KBM-7 (cell line): ENCODE measurements at places on chromosomes 3 and 15.
A peak's percentile ranks its signal among the peaks of the same experiment; 100 is the strongest.

DNA sequence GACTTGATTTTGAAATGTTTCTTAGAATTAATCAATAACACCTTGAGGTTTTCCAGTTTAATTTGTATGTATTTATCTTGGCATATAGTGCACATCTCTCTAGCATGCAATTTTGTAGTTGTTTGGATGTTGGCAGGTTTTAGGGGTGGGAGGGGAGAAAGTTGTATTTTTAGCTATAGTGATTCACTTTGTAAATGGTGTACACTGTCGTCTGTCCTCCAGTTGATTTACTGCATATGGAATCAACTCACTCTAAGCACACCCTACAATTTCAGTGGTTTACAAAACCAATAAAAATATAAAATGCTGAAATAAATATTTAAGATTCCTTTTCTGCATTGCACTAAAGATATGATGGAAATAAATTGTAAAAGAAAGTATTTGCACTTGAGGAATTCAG, 199.1 kb downstream of the CDIN1 start:
- DNase-seq, result no peak

- no peak for DNase-seq
Observed at GRCh38 chr3:10961921-10962320, 30.6 kb upstream of the SLC6A1 start.

GRCh38 chr15:76776480-76776879, 128.7 kb downstream of the SCAPER start:
- DNase-seq, result no peak

- DNase-seq, result no peak
Observed at GRCh38 chr3:94524102-94524919, 461.4 kb downstream of the NSUN3 start.

- no peak for DNase-seq
Observed at GRCh38 chr15:92634671-92635201, 20.8 kb downstream of the FAM174B start.

GRCh38 chr15:42375941-42376340, 16.6 kb downstream of the CAPN3 start:
- DNase-seq, result peak; percentile 84

GRCh38 chr15:65110676-65111292, 4.2 kb downstream of the UBAP1L start:
- no peak for DNase-seq

DNA sequence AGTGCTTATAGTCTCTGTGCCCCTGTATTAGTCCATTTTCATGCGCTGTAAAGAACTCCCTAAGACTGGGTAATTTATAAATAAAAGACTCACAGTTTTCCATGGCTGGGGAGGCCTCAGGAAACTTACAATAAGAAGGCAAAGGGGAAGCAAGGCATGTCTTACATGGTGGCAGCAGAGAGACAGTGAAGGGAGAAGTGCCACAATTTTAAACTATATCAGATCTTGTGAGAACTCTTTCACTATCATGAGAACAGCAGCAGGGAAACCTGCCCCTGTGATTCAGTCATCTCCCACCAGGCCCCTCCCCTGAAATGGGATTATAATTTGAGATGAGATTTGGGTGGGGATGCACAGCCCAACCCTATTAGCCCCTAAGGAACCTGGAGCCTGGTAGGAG, 243.2 kb downstream of the EDEM1 start:
- DNase-seq, result no peak

- DNase-seq, result no peak
Observed at GRCh38 chr3:113374078-113374477, 67.2 kb downstream of the CFAP44 start.

DNA sequence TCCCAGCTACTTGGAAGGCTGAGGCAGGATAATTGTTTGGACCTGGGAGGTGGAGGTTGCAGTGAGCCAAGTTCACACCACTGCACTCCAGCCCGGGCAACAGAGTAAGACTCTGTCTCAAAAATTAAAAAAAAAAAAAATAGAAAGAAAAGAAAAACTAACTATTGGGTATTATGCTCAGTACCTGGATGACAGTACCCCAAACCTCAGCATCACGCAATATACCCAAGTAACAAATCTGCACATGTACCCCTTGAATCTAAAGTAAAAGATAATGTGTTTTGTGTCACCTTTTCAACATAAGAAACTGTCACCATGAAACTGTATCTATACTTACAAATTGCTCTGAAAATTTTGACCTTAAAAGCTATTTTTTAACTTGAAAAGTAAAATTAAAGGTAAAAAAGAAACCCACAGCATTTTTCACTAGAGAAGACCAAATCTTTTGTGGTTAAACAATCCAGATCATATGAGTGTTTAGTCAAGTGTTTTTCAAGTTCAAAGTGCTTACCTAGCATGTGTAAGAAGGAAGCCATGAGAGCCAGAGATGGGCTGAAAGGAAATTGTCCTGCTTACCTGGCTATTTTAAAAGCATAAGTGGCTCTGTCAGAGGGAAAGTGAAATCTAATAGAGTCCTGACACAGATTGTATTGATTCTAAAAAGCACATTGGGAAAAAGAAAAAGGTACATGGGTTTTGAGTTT, 50.5 kb downstream of the MYO1E start:
- no peak for DNase-seq

DNA sequence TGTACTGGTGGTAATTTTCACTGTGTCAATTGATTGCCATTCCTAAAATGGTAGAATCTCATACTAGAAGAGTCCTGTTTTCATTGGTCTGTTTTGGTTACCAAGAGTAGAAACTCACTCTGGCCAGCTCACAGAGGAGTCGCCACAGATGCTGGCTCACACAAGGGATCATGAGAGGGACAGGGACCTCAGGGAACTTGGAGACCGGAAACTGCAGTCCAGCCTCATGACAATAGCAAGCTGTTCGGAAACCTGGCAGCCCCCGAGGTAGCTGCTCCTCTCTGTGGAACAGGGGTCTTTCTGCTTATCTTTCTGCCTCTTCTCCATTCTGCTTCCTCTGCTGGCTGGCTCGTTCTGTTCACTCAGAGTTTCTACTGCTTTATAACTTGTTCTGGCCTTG, 192.9 kb downstream of the PLCL2 start:
- no peak for DNase-seq

DNA sequence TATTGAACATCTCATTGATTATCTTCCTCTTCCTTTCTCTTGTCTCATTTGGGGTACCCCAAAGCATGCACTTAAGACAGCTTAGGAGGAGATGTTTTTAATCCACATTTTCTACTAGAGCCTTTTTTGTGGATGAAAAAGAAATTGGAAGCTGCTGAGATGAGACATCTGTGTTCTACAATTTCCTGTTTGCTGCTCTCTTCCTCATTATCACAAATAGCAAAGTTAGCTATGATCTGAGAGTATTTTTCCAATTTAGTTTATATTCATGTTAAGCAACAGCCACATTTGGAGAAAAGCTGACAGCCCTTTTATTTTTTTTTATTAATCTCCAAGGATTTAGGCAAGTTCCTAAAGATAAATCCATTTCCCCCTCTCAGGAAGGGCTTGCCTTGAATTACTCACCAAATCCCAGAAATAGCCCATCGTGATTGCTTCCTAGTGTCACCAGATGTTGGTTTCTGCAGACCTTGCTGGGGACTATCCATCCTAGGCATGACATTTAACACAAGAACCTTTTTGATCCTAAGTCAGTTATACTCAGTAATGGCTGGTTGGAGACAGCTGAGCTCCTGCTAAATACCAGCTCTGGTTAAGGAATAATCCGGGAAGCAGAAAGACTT, 70.8 kb upstream of the FILIP1L start:
- DNase-seq, result peak; percentile 31

DNA sequence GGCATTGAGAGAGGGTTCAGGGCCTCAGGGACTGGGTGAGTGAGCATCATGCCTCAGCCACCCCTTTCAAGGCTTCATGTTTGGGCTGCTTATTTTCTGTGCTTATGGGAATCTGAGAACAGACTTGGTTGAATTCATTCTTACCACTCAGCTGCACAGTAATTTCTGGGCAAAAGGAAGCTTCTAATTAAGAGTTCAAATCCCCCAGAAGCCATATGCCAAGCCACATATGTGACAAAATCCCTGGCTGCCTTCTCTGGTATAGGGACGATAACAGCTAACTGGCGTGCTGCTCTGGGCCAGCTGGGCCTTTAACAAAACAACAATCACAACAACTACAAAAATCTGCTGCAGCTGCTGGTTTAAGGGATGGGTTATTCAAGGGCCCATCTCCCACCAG, 181.0 kb upstream of the ANKRD28 start:
- no peak for DNase-seq

DNA sequence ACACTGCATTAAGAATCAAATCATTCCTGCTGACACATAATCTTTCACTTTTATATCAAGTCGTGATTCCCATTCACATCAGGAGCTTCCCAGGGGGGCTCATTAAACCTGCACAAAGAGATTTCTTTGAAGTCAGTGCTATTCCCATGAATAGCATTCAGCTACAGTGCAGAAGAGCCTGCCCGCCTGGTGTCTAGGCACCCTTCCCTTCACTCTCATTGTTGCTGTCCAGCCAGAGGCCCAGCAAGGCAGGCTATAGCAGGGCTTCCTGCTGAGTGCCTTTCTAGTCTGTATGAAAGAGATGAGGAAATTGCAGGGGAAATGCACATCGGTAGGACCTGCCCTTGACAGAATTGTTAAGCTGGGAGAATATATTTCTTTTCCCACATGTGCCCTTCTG, 4.5 kb upstream of the GJD2 start:
- DNase-seq, result no peak

- DNase-seq, result no peak
Observed at GRCh38 chr15:72786676-72787345, 3.3 kb upstream of the ADPGK start.

- DNase-seq, result no peak
Observed at GRCh38 chr3:33426630-33427317, 13.4 kb downstream of the UBP1 start.

- DNase-seq, result no peak
Observed at GRCh38 chr15:64515825-64516224, 55.4 kb downstream of the ZNF609 start.

DNA sequence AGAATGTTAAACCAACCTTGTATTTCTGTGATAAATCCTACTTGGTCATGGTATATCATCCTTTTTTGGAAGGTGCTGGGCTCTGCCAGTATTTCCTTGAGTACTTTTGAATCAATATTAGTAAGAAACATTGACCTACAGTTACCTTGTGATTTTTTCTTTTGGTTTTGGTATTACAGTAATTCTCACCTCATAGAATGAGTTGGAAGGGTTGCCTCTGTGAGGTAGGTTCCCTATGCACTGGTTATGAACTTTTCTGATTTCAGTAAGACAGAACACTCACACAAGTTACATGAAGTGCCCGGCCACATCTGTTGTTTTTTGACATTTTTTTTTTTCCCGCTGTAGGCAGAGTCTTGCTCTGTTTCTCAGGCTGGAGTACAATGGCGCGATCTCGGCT, 20.0 kb downstream of the PCCB start:
- no peak for DNase-seq

DNA sequence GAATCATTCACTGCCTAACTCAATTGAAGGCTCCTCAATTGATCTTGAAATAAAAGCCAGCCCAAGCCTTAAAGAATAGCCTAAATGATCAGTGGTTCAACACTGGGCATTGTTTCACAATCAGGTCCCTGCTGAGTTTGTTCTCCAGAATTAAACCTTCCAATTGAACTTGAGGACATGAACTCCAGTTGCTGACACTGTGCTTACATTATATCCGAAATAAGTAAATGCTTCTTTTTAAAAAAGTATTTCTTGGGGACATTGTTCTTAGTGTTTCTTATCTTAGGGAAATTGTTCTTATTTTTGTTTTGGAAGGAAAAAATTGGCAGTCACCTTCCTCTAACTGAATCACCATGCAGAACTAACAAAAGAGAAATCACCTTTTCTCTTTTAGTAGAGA, 450.2 kb downstream of the RBMS3 start:
- DNase-seq, result no peak

DNA sequence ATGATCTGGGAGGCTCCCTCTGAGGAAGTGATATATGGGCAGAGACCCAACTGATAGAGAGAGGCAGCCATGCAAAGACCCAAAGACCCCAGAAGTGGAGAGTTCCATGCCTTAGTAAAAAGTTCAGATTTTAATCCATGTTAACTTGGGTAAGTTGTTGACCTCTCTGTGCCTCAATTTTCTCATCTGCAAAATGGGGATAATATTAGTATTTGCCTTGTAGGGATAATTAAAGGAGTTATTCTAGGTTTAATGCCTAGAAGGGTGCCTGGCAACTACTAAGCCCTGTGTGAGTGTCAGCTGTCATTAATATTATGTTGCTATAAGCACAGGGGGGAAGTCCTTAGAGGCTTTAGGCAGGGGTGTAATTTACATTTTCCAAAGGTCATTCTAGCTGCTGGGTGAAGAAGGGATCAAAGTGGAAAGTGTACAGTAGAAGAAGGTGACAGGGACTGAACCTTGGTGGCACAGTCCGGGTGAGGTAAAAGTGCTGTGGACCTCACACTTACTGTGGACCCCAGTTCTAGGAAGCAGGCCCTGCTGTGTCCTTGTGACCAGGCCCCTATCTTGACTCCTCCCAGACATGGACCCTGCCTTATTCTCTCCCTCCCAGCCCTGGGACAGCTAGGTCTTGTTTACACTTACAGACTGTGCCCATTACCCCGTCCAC, 3.0 kb upstream of the RAD18 start:
- no peak for DNase-seq

GRCh38 chr3:88385090-88385489, 235.3 kb downstream of the C3orf38 start:
- no peak for DNase-seq

DNA sequence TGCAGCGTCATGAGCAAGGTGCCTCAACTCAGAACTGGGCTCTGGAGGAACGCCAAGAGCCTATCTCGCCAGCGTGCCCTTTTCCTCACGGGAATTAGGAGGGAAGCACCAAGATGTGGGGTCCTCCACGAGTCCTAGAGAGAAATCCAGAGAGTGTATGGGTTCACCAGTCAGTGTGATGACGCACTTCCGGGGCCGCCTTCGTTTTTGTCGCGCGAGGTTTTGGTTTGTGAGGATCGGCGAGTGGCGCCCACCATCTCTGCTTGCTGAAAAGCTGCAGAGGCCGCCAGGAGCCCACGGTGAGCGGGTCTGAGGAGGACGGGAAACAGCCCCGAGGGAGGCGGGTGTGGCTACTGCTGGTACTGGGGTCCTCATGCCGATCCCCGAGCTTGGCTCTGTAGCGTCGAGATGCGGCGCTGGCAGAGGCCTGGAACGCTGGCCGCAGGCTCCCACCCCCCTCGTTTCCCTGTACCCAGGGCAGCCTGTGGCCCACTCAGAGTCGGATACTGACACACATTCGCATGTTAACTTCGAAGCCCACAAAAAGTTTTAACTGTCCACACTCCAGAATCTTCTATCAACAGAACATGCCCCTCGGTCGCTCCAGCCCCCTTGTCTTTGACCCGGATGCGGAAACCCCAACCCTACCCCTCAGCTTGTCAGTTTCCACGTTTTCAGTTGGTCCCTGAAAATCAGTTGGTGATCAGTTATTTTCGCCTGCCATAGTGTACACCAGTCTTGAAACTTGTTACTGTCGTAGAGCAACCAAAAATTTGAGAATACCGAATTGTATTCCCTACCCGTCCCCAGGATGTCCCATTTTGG, 30.4 kb downstream of the ZNF662 start:
- no peak for DNase-seq

GRCh38 chr3:16364323-16364722, 99.3 kb downstream of the OXNAD1 start:
- DNase-seq, result no peak
